ENCODE measurements at places on chromosomes 7 and 10. TPM values are rescaled to one million over a fixed set of nuclear protein-coding genes. Genes with fewer than 3 reads are reported as not detected.

GRCh38 chr10:48574817-48575380 is 30.0 kb downstream of the ARHGAP22 start:
- H3K27ac ChIP-seq, result no peak overlapping the region
- no peak for DNase-seq
- H3K4me3 ChIP-seq, result no peak overlapping the region
- H3K36me3 ChIP-seq, result no peaks in the 10 kb centered on the region

BAIAP2L1 gene
- total RNA-seq, result 8.5 TPM

ACSM6 gene
- total RNA-seq, result not detected

GRCh38 chr7:83866582-83866981 is 217.6 kb upstream of the SEMA3E start:
- no peaks in the 10 kb centered on the region for H3K4me1 ChIP-seq
- H3K27me3 ChIP-seq, result no peaks in the 10 kb centered on the region
- H3K27ac ChIP-seq, result no peak overlapping the region
- no peaks in the 10 kb centered on the region for H3K36me3 ChIP-seq
- H3K4me3 ChIP-seq, result no peak overlapping the region
